ENCODE measurements at places on chromosomes 7 and 10.

GRCh38 chr10:80204677-80205476, 460 bp downstream of the ANXA11 start:
- no peak for DNase-seq

- no peak for DNase-seq
Measured at GRCh38 chr10:109914966-109915365, 8.3 kb downstream of the XPNPEP1 start.

DNA sequence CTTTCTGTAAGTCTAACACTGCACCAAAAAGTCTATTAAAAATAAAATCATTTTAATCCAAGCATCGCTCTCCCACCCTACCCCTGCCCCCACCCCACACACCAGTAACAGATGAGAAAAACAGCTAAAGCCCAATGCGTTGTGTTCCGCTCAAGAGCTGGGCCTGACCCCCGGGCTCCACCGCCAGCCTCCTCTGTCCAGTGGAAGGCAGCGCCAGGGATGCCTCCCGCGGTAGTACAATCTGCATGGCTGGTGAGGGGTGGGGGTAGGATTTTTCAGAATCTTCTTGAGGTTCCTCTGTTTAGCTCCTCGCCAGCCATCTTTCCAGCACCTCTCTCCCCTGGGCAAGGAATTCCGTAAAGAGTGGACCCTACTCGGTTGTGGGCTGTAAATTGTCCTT, 12.1 kb downstream of the THSD7A start:
- DNase-seq = no peak

- DNase-seq = no peak
Measured at GRCh38 chr10:8418631-8419030, 364.1 kb downstream of the GATA3 start.

DNA sequence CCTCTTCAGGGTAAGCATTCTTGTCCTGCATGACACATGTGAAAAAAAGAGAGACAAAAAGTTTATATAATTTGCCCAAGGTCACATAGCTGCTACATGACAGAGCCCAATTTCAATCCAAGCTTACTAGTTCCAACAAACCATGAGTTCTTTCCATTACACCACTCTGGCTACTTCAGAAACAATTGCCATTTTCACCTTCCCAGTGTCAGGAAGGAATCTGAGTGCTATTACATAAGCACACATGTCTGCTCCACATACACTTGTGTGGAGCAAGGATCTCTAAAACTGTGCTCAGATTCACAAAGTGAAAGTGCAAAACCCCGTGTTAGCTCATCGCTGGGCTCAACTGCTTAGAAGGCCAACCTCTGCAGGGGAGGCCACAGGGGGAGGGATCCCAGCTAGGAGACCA, 356.2 kb upstream of the NFE2L3 start:
- no peak for DNase-seq

DNA sequence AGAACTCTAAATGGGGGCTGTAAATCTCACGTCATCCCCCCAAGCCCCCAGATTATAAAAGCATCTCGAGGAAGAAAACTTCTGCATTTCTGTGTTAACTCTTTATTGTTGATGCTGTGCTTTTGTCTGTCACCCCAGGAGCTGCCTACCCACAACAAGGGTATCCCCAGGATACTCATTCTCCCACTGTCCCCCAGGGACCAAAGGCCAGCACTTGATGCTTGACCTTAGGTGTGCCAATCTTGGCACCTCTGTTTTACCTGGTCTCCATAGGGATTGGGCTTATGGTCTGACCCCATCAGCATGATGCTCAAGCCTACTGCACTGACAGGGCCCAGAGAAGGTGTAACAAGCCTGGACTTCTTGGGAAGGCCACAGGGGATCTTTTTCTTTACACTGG, 225.9 kb upstream of the AGK start:
- DNase-seq = no peak

- DNase-seq = no peak
Measured at GRCh38 chr10:109875151-109875568, 48.2 kb downstream of the XPNPEP1 start.

GRCh38 chr7:100166970-100167911, 1.2 kb downstream of the GAL3ST4 start:
- DNase-seq = no peak

DNA sequence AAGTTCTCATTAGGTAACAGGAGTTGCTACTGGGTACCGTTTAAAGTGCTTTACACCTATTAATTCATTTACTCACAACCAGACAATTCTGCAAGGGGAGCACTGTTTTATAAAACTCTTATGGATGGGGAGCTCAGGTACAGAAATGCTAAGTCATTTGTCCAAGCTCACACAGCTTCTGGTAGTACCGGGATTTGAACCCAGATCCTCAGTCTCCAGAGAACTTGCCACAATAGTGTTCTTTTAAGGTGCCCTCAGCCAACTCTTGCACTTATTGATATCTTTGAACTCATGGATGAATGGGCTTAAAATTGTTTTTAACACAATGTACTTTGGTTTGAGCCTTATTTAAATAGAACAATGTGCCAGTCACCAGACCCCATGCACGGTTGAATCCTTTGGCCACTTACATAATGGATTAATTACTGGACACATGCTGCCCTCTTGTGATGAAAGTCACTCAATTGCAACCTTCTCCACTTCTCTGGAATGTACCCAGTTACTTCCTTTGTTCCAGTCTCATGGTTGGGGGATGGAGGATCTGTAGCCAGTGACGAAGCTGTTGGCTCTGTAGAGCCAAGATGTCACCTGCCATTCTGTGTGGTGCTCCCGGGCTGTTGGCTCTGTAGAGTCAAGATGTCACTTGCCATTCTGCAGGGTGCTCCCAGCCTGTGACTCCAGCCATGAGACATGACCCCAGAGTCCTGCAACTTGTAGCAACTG, 65.6 kb downstream of the NOD1 start:
- no peak for DNase-seq

GRCh38 chr7:80095545-80095944, 39.1 kb upstream of the GNAI1 start:
- no peak for DNase-seq

- no peak for DNase-seq
Measured at GRCh38 chr10:7794251-7795026, 6.5 kb downstream of the ATP5F1C start.

GRCh38 chr10:90993340-90993739, 72.5 kb upstream of the ANKRD1 start:
- DNase-seq = no peak

DNA sequence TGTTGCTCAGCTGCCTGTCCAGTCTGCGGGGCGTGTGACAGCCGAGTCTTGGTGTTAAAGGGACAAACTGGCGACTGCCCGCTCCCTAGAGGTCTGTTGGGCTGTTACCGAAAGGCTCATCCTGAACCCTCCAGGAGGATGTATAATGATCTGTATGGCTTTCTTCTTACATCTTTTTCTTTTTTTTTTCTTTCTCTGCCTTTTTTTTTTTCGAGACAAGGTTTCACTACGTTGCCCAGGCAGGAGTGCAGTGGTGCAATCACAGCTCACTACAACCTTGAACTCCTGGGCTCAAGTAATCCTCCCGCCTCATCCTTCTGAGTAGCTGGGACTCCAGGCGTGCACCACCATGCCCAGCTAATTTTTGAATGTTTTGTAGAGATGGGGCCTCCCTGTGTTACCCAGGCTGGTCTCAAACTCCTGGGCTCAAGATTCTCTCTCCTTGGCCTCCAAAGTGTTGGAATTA, 857 bp downstream of the INTS15 start:
- no peak for DNase-seq

DNA sequence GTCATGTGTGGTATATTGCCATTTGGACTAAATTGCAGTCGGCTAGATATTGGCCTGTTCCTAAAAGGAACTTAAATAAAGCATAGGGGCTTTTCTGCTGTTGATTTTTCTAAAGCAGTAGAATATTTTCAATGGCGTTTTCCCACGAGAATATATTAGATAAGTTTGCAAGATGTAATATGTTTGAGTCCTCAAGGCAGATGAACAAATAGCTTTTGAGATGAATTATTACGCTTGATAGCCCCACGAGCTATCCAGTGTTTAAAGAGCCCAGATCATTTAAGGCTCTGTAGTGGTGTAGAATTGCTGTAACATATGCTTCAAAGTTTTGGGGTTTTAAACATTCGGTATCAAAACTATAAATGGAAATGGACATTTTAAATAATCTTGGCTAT, 2.9 kb downstream of the CELF2 start:
- no peak for DNase-seq

DNA sequence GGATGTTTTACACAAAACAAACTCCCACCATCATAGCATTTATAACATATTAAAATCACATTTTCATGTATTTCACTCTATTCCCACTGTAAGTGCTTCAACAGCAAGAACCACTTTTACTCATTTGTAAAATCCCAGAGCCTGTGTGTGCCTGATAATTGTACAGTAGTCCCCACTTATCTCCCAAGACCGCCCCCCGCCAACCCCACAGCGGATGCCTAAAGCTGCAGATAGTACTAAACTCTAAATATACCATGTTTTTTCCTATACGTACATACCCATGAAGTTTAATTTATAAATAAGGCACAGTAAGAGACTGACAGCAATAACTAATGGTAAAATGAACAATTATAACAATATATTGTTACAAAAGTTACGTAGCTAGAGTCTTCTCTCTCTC, 33.5 kb downstream of the EZH2 start:
- DNase-seq = no peak

DNA sequence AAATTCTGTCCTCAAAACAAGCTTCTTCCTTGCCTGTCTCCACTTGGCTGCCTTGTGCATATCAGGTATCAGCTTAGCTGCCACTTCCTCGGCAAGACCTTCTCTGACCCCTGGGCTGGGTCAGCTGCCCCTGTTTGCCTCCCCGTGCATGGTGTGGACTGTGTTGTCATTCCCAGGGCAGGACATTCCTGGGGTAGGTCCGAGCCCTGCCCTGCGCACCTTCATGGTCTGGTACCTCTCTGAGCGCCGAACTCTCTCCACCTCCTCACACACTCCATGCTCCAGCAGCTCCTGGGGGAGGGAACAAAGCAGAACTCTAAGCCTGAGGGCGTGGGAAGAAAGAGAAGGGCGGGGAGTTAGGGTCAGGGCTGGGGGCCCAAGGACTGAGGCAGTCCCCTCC, 3.8 kb downstream of the POLM start:
- no peak for DNase-seq

- DNase-seq = no peak
Measured at GRCh38 chr7:154984601-154985188, 18.2 kb downstream of the PAXIP1 start.

DNA sequence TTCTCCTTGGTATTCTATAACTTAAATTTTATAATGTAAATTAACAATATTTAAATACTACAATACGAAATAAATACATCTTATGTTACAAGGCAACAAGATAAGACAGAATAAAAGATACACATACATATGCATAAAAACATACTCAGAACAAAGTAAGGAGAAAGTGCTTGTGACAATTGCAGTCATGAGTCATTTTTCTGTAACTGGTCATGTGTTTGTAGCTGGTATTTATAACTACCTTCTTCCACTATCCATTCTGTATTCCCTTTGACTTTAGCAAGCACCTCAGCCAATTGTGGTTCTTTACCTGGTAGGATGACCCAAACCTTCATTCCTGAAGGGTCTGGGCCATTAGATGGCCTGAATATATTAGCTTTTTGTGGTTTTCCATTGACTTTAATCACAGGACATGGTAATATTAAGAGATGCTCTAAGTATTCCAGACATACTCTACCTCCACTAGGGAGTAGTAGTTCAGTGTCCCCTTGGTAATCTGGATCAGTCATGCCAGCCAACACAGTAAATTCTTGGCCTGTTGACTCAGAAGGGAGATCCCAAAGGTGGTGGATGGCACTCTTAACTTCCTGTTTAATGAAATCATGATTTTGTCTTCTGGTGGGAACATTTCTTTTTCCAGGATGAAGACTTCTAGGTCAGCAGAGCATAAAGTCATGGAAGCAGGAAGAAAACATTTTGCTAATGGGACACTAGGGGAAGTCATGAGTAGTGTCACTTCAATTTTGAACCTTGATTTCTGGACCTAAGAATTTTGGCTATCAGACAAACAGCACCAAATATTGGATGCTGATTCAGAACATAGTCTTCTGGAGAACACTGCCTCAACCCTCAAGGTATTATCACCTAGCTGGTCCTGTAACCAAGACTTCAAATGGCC, 733.7 kb upstream of the IGFBP3 start:
- no peak for DNase-seq

GRCh38 chr10:24096281-24096680, 112.7 kb upstream of the KIAA1217 start:
- no peak for DNase-seq

- DNase-seq = no peak
Measured at GRCh38 chr7:133551466-133551865, 298.6 kb downstream of the EXOC4 start.

- no peak for DNase-seq
Measured at GRCh38 chr10:48742891-48743860, 58.5 kb downstream of the WDFY4 start.

- no peak for DNase-seq
Measured at GRCh38 chr10:71273506-71273905, 45.6 kb upstream of the SLC29A3 start.

GRCh38 chr10:130010653-130011052, 46.6 kb upstream of the EBF3 start:
- DNase-seq = no peak

- no peak for DNase-seq
Measured at GRCh38 chr7:98213296-98213887, 2.2 kb downstream of the BHLHA15 start.

DNA sequence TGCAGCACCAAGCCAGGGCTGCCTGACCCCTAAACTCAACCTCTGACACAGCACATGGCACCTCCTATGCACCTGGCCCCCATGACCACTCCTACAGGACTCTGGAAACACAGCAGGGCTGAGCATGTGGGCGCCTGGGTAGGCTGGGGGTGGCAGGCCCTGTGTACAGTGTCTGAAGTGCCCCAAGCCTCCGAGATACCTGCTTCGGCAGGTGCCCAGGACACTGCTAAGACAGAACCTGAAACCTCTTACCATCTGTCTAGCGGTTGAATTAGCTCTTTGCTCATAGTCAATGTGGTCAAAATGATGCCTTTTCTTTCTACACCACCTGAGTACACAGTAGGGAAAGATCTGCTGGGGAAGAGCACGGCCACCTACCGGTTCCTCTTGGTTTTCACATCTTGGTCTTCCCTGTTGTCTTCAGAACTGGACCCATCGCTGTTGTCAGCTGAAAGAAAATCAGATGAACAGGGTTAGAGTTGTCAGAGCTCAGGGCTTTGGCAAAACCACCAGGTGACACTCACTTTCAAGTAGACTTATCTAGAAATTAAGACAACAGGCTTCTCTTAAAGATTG, 177.4 kb downstream of the TCERG1L start:
- DNase-seq = no peak

GRCh38 chr10:72729528-72729927, 37.6 kb downstream of the MCU start:
- DNase-seq = no peak

DNA sequence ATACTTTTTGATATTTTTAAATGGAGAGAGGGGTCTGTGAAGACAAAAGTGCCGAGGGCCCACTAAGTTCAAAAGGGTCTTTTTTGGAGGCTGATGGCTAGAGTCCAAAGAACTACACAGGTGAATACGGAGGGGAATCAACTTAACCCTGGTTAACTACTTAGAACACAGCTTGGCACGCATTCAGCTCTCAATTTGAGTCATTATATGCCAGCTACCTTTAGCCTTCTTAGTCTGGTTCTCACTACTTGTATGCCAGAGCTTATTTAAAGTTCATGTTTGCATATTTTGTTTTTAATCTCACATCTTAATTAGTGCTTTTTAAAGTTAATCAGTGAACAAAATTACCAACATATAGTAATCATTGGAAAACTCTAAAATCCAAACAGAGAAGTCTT, 80.8 kb downstream of the VWDE start:
- no peak for DNase-seq
